Stimulated activated CD8-positive, alpha-beta memory T cell treated with anti-CD3 and anti-CD28 coated beads, Interleukin-15, amount 100 ng/mL, for 1 hour (primary cell): ENCODE measurements at places on chromosomes 11 and 22.

DNA sequence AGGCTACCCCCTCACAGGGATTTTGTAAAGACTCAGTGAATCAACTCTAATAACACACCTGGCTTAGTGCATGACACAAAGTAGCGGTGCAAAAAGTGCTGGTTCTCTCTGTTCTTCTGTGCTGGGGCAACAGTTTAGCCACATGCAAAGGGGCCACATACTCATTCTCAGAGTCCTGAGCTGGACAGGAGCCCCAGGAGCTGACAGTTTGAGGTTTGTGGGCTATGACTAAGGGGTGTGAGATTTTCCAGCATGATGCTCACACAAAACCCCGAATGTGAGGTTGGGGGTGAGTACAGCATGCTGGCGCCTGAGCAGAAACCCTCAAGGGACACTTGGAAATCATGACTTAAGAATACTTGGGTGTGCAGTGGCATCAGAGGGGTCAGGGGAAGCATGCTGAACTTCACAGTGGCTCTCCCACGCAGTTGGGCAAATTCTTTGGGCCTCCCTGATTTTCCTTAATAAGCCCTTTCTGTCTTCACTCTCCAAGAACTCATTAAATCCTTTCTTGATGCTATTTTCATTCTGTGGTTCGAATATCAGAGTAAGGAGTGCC lies 31.0 kb downstream of the TMPRSS5 start:
- DNase-seq = no peak

GRCh38 chr22:40414311-40414710 lies 43.9 kb downstream of the SGSM3 start:
- DNase-seq = no peak

- DNase-seq = no peak
Observed at GRCh38 chr22:21444701-21445436, 22.3 kb upstream of the TMEM191C start.

- DNase-seq = no peak
Observed at GRCh38 chr11:127919206-127920000, 668.0 kb downstream of the ETS1 start.

DNA sequence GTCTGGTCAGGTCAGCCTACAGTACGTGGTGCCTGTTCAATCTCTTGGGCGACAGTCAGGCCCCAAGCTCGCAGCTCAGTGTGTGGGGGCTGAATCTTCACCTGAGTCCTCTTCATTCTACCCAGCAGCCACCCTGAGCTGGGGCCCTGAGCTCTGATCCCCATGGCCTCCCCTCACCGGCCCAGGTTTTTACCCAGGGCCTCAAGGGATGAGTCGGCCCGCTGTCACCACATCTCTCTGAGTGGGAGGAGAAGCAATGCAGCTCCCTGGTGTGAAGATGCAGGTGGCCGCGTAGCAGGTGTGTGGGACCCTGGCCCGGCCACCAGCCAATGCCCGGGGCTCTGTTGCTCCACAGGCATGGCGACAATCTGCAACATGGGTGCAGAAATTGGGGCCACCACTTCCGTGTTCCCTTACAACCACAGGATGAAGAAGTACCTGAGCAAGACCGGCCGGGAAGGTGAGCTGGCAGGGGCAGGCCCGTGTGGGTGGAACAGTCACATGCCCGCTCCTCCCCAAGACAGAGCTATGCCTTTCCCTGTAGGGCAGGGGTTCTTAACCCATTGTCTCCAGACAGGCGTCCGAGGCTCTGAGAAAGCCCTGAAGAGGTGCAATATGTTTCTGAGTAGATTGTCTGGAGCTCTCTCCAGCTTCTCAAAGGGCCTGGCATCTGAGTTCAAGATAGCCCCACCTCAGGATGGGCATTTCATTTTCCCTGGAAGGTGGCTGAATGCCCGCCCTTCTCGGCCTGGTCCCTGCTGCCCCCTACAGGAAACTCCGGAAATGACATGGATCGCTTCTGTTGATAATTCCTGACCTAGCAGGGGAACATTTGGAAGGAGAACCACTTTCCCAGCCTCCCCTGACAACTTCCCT lies 26.9 kb downstream of the POLR3H start:
- peak; percentile 13 for DNase-seq

GRCh38 chr22:43090130-43090789 lies 1.1 kb upstream of the TTLL1 start:
- no peak for DNase-seq

GRCh38 chr11:5247472-5248192 lies 2.0 kb downstream of the HBG1 start:
- no peak for DNase-seq

GRCh38 chr11:100980156-100980555 lies 149.5 kb downstream of the PGR start:
- no peak for DNase-seq

DNA sequence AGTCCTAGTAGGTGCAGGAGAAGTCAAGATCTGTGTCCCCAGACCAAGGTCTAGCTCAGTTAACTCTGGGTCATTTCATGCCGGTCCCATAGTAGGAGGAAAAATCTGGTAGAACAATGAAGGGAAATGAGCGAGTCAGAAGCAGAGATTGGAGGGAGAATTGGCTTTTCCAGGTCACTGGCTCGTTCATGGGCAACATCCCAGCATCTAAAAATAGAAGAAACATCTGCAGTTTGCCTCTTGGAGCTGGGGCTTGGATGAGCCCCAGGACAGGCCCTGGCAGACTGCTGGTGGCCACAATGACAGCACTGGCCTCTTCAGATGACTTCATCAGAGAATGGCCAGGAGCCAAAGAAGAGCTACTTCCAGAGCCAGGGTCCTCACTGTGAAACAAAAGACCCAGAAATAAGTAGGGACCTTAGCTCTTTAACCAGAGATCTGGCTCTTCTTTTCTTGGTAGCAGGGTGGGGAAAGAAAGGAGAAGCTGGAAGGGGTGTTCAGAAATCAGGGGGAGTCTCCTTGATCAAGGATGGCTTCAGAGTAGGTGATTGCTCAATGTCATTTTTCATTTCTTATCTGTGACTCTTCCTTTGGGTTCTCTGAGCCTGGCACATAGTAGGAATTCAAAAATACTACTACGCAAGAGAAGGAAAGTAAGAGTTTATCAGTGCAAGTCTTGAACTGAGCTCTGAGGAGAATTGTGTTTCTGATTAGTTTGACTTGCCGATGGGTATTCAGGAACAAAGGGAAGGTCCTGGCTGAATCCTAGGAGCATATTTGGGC lies 102.6 kb downstream of the TMPRSS5 start:
- DNase-seq = no peak

- no peak for DNase-seq
Observed at GRCh38 chr11:104826772-104827171, 71.5 kb downstream of the CASP12 start.

GRCh38 chr11:2084721-2085120 lies 54.5 kb downstream of the IGF2 start:
- no peak for DNase-seq

GRCh38 chr11:33624083-33624482 lies 76.5 kb downstream of the C11orf91 start:
- DNase-seq = no peak

- no peak for DNase-seq
Observed at GRCh38 chr11:72114570-72114969, 2.1 kb upstream of the ANAPC15 start.

GRCh38 chr22:34111210-34111824 lies 191.0 kb upstream of the LARGE1 start:
- DNase-seq = no peak

- no peak for DNase-seq
Observed at GRCh38 chr11:29319210-29319609, 697.6 kb downstream of the KCNA4 start.

- no peak for DNase-seq
Observed at GRCh38 chr11:1486054-1486825, at the start of gene MOB2. Gene MOB2, minus strand, starts transcription at chr11:1486779. Its CDS starts 223 bp downstream, at chr11:1486556.

DNA sequence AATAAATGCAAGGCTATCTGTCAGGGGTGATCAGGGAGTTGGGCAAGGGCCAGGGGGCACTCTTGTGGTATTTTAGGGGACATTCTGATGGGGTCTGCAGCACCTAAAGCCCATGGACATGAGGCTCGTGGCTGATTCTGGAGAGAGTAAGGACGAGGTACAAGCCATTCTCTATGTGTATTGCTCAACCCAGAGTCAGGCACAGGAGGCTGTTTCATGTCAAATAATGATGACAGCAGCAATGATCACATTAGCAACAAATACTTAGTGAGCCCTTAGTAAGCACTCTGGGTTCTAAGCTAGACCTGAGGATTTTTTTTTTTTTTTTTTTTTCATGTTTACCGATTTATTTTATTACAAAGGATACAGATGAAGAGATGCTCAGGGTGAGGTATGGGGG lies 83.5 kb upstream of the THY1 start:
- no peak for DNase-seq

- DNase-seq = no peak
Observed at GRCh38 chr11:689625-690024, 5.4 kb downstream of the DEAF1 start.

- no peak for DNase-seq
Observed at GRCh38 chr22:46738647-46739093, 618 bp upstream of the CERK start.

DNA sequence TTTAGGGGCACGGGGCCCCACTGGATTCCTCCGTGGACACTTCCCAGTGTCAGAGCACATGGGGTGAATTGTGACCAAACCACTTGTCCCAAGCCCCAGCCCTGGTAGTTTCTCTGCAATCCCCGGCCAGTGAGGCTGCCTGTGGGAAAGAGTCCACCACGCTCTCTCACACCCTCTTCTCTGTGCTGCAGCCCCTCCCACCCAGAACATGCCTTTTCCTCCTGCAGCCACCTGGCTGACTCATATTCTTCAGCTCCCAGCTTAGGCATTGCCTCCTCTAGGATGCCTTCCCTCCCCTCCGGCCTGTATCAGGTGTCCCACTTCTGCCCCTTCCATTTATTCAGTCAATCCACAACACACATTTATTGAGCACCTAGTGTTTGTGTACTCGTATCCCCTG lies 5.4 kb upstream of the RPS6KB2 start:
- no peak for DNase-seq

DNA sequence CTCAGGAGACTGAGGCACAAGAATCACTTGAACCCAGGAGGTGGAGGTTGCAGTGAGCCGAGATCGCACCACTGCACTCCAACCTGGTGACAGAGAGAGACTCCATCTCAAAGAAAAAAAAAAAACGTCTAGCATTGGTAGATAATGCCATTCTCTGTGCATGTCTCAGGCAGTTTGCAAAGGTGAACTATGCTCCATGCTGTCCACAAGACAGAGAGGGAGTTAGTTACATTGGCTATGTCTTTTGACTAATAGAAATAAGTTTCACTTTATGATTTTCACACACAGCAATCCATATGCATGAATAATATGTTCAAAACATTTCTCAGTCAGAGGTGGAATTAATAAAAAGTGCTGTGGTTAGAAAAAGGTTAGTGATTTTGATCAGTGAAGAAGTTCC lies 591.4 kb downstream of the ETS1 start:
- DNase-seq = no peak

- DNase-seq = no peak
Observed at GRCh38 chr22:36818010-36818642, 1.3 kb upstream of the PVALB start.

DNA sequence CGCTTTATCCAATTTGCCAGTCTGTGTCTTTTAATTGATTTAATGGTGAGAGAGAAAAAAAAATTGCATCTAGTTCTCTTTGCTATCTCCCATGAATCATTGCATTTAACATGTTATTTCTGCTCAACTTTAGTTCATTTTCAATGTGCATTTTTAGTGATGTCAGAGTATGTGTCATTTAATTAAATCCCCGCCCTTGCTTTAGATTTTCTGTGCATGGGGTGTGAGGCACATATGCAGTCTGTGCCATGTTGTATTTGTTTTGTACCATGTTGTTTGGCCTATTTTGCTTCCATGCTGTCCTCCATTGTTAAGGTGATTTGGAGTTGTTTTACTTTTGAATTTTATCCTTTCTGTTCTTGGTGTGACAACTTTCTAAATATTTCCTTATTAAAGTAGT lies 8.3 kb upstream of the NCR3LG1 start:
- no peak for DNase-seq

DNA sequence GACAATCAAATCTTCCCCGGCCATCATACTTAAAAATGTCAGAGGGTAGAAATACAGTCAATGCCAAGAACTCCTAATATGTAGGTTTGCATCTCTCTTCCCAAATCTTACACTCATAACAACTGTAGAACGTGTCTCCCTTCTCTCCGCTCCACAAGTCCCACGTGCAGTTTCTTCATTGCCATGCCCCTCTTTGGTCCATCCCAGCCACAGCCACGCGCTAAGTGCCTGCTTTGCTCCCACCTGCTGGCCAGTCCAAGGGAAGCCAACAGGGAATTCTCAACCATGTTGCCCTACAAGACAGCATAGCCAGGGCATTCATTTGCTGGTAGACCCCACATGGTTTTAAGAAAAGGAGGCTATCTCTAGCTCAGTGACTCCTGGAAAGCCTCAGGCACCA lies 420.6 kb upstream of the ISX start:
- no peak for DNase-seq

DNA sequence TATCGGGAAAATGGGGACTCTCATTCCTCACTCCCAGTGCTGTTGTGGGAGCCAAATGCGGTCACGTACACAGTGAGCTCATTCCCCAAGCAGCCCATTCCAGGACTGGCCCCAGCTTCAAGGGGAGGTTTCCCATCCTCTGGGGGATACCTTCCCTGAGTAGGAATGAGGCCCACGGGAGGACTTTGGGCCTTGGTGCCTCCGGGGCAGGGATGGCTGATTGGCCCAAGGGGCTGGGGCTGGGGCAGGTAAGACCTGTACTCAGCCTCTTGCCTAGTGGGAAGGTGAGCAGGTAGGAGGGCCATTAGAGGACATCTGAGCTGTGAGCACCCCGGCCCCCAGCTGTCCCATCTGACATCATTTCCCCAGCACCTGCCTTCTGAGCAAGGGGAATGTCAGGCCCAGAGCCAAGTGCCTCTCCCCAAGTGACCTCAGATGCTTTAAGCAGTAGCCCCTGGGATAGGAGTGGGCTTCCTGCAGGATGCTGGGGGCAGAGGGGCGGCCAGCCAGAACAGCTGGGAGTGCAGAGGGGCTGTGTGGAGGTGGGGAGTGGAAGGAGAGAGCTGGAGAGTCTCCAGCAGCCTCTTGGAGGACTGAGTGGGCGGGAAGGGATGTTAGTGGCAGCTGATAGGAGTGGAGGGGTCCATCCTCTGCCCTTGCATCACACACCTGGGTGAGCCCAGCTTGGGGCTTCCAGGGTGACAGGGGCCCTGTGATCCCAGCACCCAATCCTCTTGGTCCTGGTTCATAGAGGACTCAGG lies 58.4 kb downstream of the CD82 start:
- DNase-seq = no peak

GRCh38 chr11:17976651-17977050 lies 36.2 kb downstream of the SERGEF start:
- no peak for DNase-seq

GRCh38 chr11:69213316-69213715 lies 57.6 kb downstream of the SMIM38 start:
- DNase-seq = no peak
